ENCODE measurements at places on chromosomes 1 and 21.
A peak's percentile ranks its signal among the peaks of the same experiment; 100 is the strongest.

DNA sequence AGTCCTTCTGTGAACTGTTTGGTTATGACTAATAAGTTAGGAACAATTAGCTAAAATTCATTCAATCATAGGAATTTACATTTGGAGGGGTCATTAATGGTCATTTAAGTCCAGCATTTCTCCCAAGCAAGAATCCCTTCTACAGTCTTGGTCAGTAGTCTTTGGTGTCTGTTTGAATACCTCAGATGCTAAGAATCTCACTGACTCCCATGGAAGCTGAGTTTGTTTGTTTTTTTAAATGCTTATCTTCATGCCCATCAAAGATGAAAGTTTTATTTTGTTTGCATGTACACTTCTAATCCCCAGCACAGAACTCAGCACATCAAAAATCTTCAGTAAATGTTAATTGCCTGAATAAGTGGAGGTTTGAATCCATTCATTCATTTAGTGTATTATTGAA, 41.3 kb upstream of the SLC44A3 start:
- no peak for DNase-seq

GRCh38 chr1:87180682-87181081, 148.0 kb upstream of the LMO4 start:
- no peak for DNase-seq

- no peak for DNase-seq
Observed at GRCh38 chr21:16572032-16572431, 842.2 kb downstream of the USP25 start.

GRCh38 chr1:155847823-155848529, 9.0 kb downstream of the GON4L start:
- no peak for DNase-seq

DNA sequence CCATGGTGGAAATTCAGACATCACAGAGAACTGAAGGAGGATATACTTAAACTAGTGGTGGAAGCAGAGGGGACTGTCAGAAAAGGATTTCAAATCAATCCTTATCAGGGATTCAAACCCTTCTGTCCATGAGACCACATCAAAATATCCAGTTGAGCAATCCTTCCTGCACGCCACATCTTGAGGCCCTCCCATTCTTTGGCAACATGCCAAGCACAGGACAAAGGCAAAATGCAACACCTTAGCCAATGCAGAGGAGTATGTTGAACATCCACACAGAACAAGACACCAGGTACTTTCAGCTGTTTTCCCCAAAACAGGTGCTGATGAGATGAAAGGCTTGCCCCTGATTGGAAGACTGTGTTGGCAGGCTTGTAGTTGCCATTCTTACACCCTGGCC, 81.8 kb upstream of the PLXNA2 start:
- DNase-seq: no peak

DNA sequence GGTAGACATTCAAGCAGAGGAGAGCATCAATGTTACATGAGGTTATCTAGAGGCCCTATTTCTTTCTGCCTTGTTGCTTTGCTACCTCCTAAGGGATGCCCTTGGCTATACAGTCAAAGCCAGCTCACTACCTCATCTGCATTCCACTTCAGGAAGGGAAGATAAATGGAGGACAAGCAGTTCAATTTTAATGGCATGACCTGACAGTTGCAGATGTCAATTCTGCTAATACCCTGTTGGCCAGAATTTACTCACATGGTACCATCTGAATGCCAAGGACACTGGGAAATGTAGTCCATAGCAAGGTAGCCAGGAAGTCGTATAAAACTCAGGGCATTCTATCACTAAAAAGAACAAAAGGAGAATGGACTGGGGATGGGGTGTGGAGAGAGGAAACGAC, 31.5 kb downstream of the PALMD start:
- DNase-seq: no peak

DNA sequence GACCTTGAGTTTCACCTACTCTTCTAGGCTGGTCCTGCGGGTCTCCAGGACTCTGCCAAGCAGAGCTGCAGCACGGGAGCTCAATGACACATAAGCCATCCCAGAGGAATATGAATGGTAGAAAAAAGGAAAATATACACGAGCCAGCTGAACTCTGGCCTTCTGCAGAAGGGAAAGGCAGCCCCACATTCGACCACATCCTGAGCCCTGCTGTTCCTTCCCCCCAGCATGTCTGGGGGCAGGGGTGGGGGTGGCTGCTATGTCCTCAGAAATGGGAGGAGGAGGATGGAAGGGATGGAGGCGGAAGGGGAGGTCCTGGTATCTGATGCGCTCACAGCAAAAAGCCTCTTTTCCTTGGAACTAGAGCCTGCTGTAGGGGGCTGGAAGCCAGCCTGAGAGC, 12.1 kb upstream of the KDF1 start:
- DNase-seq: no peak

GRCh38 chr1:31064718-31065309, 703 bp downstream of the PUM1 start:
- DNase-seq: peak; percentile 19

DNA sequence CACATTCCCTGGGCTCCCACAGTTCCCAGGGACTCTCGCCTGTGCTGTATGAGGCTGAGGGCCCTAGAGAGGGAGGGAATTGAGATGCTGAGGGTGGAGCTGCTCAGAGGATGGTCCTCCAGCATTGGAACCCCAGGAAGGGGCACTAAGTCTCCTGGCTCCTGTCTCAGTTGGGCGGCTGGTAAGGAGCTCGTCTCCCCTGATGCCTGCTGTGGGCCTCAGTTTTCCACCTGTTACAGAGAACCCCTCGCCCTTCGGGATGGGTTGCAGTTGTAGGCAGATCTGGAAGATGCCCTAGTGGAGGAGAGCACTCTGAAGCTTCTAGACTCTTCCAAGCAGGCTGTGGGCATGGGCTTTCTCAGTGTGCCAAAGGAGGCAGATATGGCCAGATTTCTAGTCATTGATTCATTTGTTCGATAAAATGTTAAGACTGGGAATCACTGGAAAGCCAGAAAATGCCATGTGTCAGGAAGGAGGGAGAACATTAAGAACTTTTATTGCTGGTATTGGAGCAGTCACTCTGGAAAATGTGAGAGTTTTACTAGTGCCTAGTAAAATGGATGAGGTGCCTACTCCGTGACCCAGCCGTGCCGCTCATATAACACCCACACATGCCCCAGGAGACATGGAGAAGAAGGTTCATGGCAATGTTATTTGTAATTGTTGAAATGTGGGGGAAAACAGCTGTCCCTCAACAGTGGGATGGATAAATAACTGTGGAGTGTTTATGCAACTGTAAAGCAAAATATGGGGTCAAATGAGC, 828 bp upstream of the MYBPH start:
- no peak for DNase-seq

- DNase-seq: no peak
Observed at GRCh38 chr1:18183533-18183932, 75.9 kb downstream of the IGSF21 start.

- DNase-seq: no peak
Observed at GRCh38 chr1:1758692-1759455, 19.4 kb downstream of the NADK start.
